ENCODE measurements at places on chromosomes 13 and 19.

DNA sequence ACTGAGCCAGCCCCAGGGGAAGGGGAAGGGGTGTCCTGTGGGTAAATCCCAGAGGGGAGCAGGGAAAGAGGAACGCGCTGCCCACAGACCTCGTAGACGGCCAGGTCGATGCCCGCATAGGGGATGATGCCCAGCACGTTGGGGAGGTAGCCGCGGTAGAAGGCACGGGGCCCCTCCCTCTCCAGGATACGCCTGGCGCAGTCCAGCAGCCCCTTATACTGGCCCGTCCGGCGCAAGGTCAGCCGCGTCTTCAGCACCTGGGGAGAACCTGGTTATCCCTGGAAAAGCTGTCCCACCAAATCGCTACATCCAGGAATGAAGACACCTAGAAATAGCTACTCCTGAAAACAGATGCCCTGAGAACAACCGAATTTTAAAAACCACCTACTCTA, 7.4 kb downstream of the SLC25A23 start:
- peaks cover 13% of the 10 kb centered on the region for H3K36me3 ChIP-seq
- no peak overlapping the region for H3K27ac ChIP-seq
- H3K27me3 ChIP-seq = no peaks in the 10 kb centered on the region
- no peaks in the 10 kb centered on the region for H3K4me1 ChIP-seq
- H3K4me3 ChIP-seq = no peak overlapping the region

DNA sequence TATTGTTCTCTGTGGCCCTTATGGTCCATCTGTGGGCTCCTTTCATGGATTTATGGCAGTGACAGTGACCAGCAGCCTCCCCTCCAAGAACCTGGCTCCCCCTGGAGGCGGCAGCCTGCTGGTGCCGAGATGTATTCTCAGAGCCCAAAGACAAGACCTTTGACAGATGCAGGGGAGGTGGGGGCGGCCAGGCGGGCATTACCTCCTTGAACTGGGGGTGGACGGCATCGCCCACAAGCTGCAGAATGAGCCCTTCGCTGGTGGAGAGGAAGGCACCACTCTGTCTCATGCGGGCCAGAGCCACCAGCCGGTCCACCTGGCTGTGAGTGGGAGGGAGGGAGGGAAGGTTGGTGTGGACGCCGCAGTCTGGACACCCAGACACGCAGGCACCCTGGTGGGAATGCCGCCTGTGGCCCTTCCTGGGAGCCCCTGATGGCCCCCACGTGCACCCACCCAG, 6.6 kb downstream of the ISOC2 start:
- no peak overlapping the region for H3K27ac ChIP-seq
- peaks cover 10% of the 10 kb centered on the region for H3K4me1 ChIP-seq
- no peak overlapping the region for H3K4me3 ChIP-seq
- no peaks in the 10 kb centered on the region for H3K36me3 ChIP-seq

DNA sequence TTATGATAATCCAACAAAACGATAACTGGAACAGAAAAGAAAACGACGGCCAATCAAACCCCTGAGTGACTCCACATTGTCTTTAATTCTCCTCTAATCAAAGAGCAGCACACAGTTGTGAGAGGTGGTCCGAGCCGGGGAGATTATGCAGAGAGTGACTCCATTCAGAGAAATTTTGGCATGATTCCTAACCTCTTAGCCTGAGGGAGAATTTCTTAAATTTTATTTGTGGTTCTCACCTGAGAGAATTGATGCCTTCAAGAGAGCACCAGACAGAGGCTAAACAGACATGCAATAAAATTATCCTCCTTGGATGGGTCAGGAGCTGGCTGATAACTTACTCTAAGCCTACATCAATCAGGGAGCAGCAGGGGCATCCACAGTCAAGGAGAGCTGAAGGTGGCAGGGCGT, 310.0 kb upstream of the KLF12 start:
- H3K27me3 ChIP-seq = no peaks in the 10 kb centered on the region
- H3K4me3 ChIP-seq = no peak overlapping the region
- no peaks in the 10 kb centered on the region for H3K36me3 ChIP-seq
- H3K27ac ChIP-seq = no peak overlapping the region
- DNase-seq = no peak

GRCh38 chr13:34347784-34348573, 530.0 kb downstream of the RFC3 start:
- H3K36me3 ChIP-seq = no peaks in the 10 kb centered on the region
- H3K27me3 ChIP-seq = no peaks in the 10 kb centered on the region
- no peak for DNase-seq
- H3K4me3 ChIP-seq = no peak overlapping the region

GRCh38 chr13:33352526-33352925, 67.0 kb upstream of the STARD13 start:
- DNase-seq = no peak
- peaks cover 6% of the 10 kb centered on the region for H3K27me3 ChIP-seq
- no peaks in the 10 kb centered on the region for H3K36me3 ChIP-seq
- no peak overlapping the region for H3K27ac ChIP-seq
- H3K4me3 ChIP-seq = no peak overlapping the region

- H3K36me3 ChIP-seq = no peaks in the 10 kb centered on the region
- DNase-seq = no peak
These were observed 3.1 kb upstream of the NKPD1 start for GRCh38 chr19:45163751-45164460.

- no peak for DNase-seq
- no peak overlapping the region for H3K27ac ChIP-seq
- H3K27me3 ChIP-seq = peaks cover 61% of the 10 kb centered on the region
- H3K4me3 ChIP-seq = no peak overlapping the region
These were observed 1.3 kb downstream of the TSHZ3 start for GRCh38 chr19:31347828-31348392.

- no peak overlapping the region for H3K4me3 ChIP-seq
- H3K4me1 ChIP-seq = no peaks in the 10 kb centered on the region
- H3K27ac ChIP-seq = no peak overlapping the region
- DNase-seq = no peak
- H3K36me3 ChIP-seq = peaks cover 43% of the 10 kb centered on the region
These were observed 122.5 kb downstream of the STK24 start for GRCh38 chr13:98454389-98454881.

DNA sequence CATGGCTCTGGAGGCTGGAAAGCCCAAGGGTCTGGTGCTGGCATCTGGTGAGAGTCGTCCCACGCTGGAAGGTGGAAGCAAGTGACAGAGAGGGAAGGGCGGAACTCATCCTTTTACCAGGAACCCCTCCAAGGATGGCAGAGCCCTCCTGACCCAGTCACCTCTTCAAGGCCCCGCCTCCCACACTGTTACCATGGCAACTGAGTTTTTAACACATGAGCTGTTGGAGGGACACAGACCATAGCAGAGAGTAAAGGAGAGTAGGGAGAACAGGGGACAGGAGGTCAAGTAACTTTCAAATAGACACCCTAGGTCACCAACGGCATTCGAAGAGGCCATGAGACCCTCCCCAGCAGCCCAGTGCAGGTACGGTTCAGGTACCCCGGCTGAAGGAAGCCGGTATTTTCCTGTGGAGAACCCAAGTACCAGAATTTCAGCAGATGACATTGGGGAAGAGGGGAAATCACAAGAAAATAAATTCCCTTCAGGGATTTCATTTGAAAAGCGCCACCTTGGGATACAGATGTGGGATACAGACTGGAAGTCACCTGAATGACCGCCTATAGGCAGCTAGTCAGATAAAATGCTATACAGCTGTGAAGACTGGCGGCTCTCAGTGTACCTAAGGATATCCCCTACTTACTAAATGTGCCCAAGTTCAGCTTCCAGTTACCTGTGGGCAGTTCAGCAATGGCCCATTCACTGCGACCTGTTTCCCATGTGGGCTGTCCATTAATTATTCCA, 8.0 kb downstream of the IL17D start:
- H3K36me3 ChIP-seq = no peaks in the 10 kb centered on the region
- DNase-seq = no peak
- no peaks in the 10 kb centered on the region for H3K27me3 ChIP-seq
- H3K4me3 ChIP-seq = no peak overlapping the region

- H3K4me1 ChIP-seq = peaks cover 25% of the 10 kb centered on the region
- H3K27me3 ChIP-seq = no peaks in the 10 kb centered on the region
- no peak overlapping the region for H3K27ac ChIP-seq
- H3K4me3 ChIP-seq = no peak overlapping the region
- DNase-seq = no peak
- H3K36me3 ChIP-seq = no peaks in the 10 kb centered on the region
These were observed 3.0 kb upstream of the CEACAM1 start for GRCh38 chr19:42531313-42531712.

- no peaks in the 10 kb centered on the region for H3K4me1 ChIP-seq
- no peak overlapping the region for H3K27ac ChIP-seq
- H3K27me3 ChIP-seq = no peaks in the 10 kb centered on the region
- no peak overlapping the region for H3K4me3 ChIP-seq
- H3K36me3 ChIP-seq = no peaks in the 10 kb centered on the region
These were observed 12.8 kb downstream of the SHC2 start for GRCh38 chr19:447816-448560.

DNA sequence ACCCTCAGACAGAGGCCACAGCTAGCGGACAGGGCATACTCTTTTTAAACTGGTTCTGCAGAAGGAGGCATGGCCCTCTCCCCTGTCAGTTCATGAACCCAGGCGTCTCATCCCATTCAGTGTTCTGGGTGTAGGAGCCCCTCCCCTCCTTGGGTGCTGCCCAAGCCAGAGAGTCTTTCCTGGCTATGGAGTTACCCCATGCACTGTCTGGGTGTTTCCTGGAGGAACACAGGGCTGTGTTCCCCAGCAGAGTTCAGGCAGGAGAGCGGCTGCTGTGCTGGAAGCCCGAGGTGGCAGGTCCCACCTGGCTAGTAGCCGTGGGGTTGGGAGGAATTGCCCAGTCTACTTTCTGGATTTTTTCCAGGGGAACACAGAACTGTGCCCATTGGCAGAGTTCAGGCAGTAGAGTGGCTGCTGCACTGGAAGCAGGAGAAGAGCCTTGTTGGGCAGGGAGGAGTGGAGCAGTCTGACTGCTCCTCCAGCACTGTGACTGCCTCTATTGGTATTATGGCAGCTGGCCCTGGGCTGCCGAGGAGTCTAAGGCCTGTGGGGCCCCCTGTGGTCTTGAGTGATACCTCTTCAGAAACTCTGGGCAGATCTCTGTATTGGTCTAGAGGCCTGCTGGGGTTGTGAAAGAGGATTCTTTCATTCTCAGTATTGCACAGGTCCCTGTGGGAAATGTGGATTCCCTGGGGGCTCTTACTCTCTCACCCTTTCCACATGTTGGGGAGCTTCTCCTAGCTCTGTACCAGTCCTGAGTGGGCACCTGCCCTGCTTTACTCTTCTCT, 168.3 kb downstream of the PCDH20 start:
- no peak overlapping the region for H3K4me3 ChIP-seq
- H3K36me3 ChIP-seq = no peaks in the 10 kb centered on the region
- no peak for DNase-seq
- no peak overlapping the region for H3K27ac ChIP-seq

- H3K27me3 ChIP-seq = peaks cover 14% of the 10 kb centered on the region
- peaks cover 13% of the 10 kb centered on the region for H3K4me1 ChIP-seq
- H3K4me3 ChIP-seq = peak overlapping the region; percentile 53
- no peak overlapping the region for H3K27ac ChIP-seq
- no peaks in the 10 kb centered on the region for H3K36me3 ChIP-seq
- peak; percentile 31 for DNase-seq
These were observed 20.8 kb downstream of the NOVA2 start for GRCh38 chr19:45952686-45953505.

GRCh38 chr13:42973581-42973980, 18.5 kb downstream of the EPSTI1 start:
- no peaks in the 10 kb centered on the region for H3K27me3 ChIP-seq
- no peak overlapping the region for H3K4me3 ChIP-seq
- H3K27ac ChIP-seq = no peak overlapping the region

- no peaks in the 10 kb centered on the region for H3K4me1 ChIP-seq
- H3K27me3 ChIP-seq = no peaks in the 10 kb centered on the region
- no peak overlapping the region for H3K4me3 ChIP-seq
- DNase-seq = no peak
These were observed 73.1 kb downstream of the KL start for GRCh38 chr13:33089311-33089710.

GRCh38 chr13:45786293-45786920, 65.1 kb downstream of the SIAH3 start:
- H3K4me1 ChIP-seq = no peaks in the 10 kb centered on the region
- H3K27ac ChIP-seq = no peak overlapping the region
- H3K27me3 ChIP-seq = no peaks in the 10 kb centered on the region
- DNase-seq = no peak
- H3K4me3 ChIP-seq = no peak overlapping the region

GRCh38 chr13:97499181-97499580, 65.2 kb downstream of the RAP2A start:
- no peak overlapping the region for H3K4me3 ChIP-seq
- H3K27me3 ChIP-seq = no peaks in the 10 kb centered on the region
- H3K27ac ChIP-seq = no peak overlapping the region
- H3K36me3 ChIP-seq = no peaks in the 10 kb centered on the region
- no peaks in the 10 kb centered on the region for H3K4me1 ChIP-seq

- no peak overlapping the region for H3K27ac ChIP-seq
- peaks cover 12% of the 10 kb centered on the region for H3K36me3 ChIP-seq
- DNase-seq = no peak
- H3K4me3 ChIP-seq = no peak overlapping the region
- H3K4me1 ChIP-seq = no peaks in the 10 kb centered on the region
- H3K27me3 ChIP-seq = no peaks in the 10 kb centered on the region
These were observed 108.0 kb downstream of the DNAJC3 start for GRCh38 chr13:95784900-95785290.

DNA sequence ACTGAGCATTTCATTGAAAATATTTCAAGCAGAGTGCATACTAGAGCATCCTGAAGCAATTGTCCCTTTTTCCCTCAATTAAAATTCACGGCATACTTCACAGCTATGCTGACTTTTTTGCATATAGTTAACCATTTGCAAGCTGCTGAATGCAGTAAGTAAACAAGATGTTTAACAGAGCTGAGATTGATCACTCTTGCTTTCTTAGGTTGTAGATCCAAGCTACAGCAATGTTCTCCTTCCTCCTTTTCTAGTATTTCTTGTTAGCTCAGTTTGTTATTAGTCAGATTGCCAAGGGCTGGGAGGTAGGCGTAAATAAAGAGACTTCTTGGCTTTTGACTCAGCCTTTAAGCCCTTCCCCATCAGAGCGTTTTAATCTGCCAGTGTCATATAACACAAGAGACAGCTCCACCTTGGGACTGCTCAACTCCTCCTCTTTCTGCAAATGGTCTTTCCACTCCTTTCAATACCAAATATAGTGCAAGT, at the start of gene SLITRK6:
Gene SLITRK6, minus strand, starts transcription at position 323 of the 486 bp plus-strand sequence. CDS start 2,911 bp downstream, outside the sequence.
- no peaks in the 10 kb centered on the region for H3K36me3 ChIP-seq
- no peaks in the 10 kb centered on the region for H3K4me1 ChIP-seq
- H3K27ac ChIP-seq = no peak within 1 kb of the TSS
- no peak within 1 kb of the TSS for H3K4me3 ChIP-seq
- DNase-seq = no peak

GRCh38 chr13:99315186-99315585, 8.0 kb upstream of the GPR183 start:
- no peak for DNase-seq
- peak overlapping the region; percentile 57 for H3K27ac ChIP-seq
- peaks cover 80% of the 10 kb centered on the region for H3K4me1 ChIP-seq
- no peaks in the 10 kb centered on the region for H3K27me3 ChIP-seq
- peak overlapping the region; percentile 30 for H3K4me3 ChIP-seq

DNA sequence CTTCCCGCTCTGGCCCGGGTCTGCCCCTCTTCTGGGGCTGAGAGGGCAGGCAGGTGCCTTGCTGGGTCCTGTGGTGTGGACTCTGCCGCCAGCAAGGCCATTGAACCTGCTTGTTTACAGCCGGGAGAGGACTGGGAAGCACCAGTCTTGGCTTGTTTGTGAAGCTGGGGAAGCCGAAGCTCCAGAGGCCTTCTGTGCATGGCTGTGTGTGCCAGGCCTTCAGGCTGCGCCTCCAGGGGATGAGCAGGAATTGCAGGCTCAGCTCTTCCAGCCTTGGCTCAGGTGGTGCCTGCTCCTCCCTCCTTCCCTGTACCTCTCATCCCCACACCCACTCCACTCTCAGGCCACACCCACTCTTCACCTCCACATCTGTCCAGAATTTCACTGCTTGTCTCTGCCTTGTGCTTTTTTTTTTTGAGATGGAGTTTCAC, 17.5 kb downstream of the NDUFB7 start:
- no peak for DNase-seq
- H3K27ac ChIP-seq = no peak overlapping the region
- H3K36me3 ChIP-seq = no peaks in the 10 kb centered on the region
- no peaks in the 10 kb centered on the region for H3K27me3 ChIP-seq
- no peak overlapping the region for H3K4me3 ChIP-seq

Data from CD8-positive, alpha-beta memory T cell (primary cell).